ENCODE measurements at places on chromosomes 3 and 15.

- no peak for DNase-seq
These were observed 4.6 kb upstream of the CCK start for GRCh38 chr3:42270561-42270960.

DNA sequence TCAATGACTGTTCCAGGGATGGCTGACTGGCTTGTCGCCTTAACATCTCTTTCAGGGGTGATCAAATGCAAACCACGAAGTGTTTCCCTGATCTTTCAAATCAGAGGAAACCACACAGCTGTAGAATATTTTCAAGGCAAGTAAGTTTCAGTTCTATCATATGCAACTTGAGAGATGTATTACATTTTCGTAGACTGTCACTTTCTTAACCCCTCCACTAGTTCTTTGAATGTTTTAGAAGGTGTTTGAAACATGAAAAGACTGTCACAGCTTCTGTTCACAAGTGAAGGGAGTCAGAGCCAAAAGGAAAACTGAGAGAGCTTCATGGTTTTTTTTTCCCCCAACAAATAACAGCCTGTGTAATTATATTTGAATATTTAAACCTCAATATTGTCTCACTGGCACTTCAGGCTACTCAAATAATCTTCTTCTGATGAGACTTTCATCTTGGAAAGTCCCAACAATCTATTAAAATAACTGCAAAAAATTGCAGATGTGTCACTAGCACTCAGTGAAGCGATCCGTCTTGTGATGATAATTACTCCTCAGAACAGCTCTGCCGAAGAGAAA is 25.9 kb upstream of the CAPN7 start:
- DNase-seq, result no peak

- no peak for DNase-seq
These were observed 54.1 kb upstream of the ATP2C1 start for GRCh38 chr3:130839813-130840212.

- no peak for DNase-seq
These were observed 574 bp downstream of the DUOXA1 start for GRCh38 chr15:45128971-45129639.

GRCh38 chr15:32668942-32669341 is 27.4 kb downstream of the SCG5 start:
- no peak for DNase-seq

DNA sequence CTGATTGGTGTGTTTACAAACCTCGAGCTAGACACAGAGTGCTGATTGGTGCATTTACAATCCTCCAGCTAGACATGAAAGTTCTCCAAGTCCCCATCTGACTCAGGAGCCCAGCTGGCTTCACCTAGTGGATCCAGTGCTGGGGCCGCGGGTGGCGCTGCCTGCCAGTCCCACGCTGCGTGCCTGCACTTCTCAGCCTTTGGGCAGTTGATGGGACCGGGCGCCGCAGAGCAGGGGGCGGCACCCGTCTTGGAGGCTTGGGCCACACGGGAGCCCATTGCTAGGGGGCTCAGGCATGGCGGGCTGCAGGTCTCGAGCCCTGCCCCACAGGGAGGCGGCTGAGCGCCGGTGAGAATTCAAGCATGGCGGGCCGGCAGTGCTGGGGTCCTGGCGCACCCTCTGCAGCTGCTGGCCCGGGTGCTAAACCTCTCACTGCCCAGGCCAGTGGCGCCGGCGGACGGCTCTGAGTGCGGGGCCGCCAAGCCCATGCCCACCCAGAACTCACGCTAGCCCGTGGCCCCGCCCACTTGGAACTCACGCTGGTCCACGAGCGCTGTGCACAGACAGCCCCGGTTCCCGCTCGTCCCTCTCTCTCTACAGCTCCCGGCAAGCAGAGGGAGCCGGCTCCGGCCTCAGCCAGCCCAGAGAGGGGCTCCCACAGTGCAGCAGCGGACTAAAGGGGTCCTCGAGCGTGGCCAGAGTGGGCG is 6.6 kb upstream of the TBL1XR1 start:
- no peak for DNase-seq

- DNase-seq, result no peak
These were observed 564.5 kb upstream of the ADAMTS9 start for GRCh38 chr3:65252266-65252665.
